ENCODE measurements at places on chromosomes 12 and 14. TPM values are rescaled to one million over a fixed set of nuclear protein-coding genes. Genes with fewer than 3 reads are reported as not detected.

RNF212B gene
- not detected for total RNA-seq

AQP5 gene
- total RNA-seq = not detected

KRT4 gene
- total RNA-seq = not detected

PMCH gene
- total RNA-seq = 0.70 TPM

LRRK2 gene
- total RNA-seq = 0.05 TPM

HSPB8 gene
- total RNA-seq = not detected

NUDT14 gene
- total RNA-seq = 24.9 TPM

LYZ gene
- 0.48 TPM for total RNA-seq

MAP3K12 gene
- total RNA-seq = 24.8 TPM

MFAP5 gene
- total RNA-seq = not detected

FAM186B gene
- total RNA-seq = not detected

Data from activated CD4-positive, alpha-beta memory T cell treated with anti-CD3 and anti-CD28 coated beads, Interleukin-2, amount 10 ng/mL, durations not matched to agents 7 days and 5 days (primary cell).